ENCODE measurements at places on chromosomes 1 and 21.

GRCh38 chr1:151936653-151937052 is 27.3 kb upstream of the THEM4 start:
- DNase-seq = no peak

DNA sequence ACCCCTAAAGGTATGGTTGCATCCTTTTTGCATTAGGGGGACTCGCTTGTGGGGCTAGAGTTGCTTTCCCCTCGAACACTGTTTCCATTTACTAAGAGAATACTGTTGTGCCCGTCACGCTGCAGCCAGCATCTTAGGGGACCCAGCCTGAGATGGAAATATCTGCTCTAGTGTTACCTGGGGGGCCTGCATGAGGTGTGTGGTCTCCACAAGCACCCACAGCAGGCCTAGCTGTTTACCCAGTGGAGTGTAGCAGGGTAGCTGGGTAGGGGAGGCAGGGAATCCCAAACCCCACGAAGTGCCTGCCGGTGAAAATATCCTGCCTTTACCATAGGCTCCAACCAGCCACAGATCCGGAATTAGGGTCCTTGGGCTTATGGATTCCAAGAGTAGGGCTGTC is 303.6 kb downstream of the PTPRU start:
- DNase-seq = no peak

- DNase-seq = no peak
Observed at GRCh38 chr1:151024540-151025146, 11.7 kb upstream of the BNIPL start.

GRCh38 chr1:235077163-235077540 is 51.5 kb downstream of the TOMM20 start:
- no peak for DNase-seq

DNA sequence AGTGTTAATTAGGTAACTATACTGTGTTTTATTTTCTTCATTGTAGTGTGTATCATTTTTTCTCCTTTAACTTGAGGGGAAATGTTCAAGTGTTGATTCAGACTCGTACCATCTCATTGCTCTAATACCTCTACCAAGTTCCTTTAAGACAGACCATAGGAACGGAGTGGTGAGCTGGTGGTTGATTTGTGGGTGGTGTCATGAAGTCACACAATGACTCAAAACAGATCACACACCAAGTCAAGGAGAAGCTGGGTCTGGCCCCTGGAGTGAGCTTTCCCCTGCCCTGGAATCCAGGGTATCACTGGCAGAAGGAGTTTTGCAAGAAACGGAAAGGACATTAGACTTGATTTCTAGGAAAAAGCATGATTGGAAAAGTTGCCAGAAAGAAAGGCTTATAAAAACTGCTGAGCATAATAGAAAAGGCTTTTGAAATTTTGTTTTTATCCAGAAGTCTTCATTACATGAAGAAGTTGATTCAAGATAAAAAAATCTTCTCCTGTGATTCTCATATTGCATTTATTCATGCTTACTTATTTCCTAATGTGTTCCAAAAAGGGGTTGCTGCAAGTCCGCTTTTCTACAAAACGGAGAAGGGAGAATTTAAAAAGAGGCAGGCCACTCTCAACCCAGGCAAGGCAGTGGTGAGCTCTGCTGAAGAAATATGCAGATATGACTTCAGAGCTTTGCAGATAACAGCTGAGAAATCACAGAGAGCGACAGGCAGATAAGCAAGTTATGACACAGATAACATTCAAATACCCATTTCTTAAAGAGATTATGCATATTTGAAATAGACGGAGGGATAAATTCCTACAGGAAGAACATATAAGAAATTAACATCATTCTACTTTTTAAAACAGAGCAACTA is 79.7 kb downstream of the TBX19 start:
- DNase-seq = no peak

DNA sequence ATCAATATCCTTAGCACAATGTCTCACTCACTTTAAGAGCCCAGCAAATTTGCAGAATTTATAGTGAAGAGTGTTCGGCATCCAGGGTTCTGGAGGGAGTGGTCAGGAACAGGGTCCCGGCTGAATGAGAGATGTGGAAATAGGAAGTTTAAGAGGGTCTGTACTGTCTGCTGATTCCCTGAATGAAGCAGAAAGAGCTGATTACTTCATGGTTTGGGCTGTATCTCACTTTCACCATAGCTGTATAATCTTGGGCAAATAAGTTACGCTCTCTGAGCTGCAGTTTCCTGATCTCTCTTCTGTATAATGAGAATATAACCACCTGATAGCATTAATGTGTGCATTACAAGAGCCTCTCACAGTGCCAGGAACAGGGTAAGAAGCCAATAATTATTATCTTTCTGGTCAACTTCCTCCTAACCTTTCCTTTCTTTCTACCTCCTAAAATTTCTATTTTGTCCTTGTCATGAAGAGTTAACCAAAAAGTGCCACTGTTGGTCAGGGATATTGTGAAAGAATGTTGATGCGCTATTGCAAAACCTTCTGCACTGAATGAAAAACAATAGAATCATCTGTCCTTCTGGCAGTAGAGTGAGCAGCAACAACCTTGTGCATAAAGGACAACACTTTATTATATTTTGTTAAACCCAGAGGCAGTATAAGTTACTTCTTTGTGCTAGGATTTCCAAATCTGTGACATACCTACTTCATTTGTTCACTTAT is 14.7 kb upstream of the PTGFR start:
- DNase-seq = no peak

DNA sequence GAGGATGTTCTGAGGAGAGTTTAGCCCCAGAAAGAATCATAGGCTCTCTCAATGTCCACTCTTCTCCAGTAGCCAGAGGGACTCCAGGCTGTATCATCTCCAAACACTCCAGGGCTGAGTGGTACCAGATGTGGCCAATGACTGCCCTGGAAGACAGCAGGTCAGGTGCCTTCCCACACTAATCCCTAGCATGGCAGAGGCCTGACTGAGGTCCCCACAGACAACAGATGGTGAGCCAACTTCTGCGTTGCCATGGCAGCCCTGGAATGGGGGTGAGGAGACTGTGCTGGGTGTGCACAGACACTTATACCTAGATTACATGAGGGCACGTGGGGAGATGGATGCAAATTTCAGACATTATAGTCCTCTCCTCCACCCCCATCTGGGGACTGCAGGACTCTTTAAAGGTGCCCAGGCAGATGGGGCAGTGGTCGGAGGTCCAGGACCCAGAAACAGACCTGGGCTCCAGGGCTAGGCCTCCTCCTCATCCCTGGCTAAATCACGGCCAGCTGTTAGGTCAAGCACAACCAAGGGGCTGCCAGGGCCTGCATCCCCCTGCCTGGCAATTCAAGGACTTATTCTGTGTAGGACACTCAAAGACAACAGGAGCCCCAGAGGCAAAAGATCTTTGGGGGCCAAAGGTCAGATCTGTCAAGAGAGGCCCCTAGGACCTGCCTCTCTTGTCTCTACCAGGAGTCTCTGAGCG is 42.9 kb downstream of the CAMK2N1 start:
- DNase-seq = no peak

- DNase-seq = no peak
Observed at GRCh38 chr1:8813016-8813763, 4.2 kb downstream of the RERE start.

DNA sequence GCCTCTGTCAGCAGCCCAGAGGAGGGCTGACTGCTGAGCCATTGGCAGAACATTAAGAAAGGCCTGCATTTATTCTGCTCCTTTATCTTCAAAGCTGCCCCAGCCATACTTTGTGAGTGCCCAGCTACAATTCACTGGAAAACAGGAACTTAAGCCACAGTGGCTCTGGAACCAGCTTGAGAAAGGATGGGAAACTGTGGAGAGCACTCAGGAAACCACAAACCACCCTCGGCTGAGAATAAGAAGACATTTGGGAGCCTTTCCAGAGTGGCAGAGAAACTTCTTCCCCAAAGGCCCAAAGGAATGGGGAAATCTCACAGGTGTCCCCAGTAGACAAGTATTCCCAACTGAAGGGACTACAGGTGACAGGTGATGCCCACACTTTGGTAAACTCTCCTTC is 1.8 kb downstream of the LAMB3 start:
- no peak for DNase-seq

DNA sequence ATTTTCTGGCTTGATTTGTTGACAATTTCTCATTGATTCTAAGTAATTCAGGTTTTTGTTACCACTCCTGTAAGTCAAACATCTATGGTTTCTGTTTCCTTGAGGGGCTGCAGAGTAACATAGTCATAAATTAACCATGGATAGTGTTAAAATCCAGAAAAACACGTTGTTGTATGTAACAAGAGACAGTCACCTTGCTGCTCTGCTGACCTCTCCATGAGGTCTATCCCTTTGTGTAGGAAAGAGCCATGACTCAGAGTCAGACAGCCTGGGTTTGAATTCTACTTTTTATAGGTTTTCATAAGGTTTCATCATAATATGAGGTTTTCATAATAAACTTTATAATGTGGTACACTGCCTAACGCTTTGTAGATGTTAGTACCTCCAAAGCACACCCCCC is 27.6 kb upstream of the NBL1 start:
- DNase-seq = no peak

GRCh38 chr1:86714159-86714558 is 9.8 kb downstream of the SH3GLB1 start:
- DNase-seq = no peak

DNA sequence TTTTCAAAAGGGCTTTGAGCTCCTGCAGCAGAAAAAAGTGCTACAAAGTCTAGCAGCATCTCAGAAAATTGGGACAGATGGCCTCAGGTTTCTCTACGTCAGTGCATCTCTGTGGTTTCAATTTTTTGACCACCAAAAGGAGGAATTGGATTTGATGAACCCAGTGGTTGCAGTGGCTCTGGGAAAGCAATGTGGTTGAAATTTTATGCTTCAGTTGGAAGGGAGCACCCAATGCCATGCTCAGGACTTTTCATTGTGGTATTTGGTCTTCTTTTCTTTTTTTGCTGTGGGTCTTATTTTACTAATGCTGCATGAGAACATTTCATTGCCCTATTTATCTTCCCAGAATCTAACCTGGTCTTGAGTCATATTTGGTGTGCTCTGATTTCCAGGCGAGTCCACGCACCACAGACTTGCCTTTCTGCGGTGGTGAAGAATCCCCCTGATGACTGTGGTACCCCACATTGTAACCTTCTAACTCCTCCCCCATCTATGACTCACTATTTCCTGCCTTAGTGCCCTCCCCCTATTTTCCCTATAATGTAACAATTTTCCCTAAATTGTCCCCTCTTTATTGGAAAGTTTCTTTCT is 56.7 kb downstream of the S1PR1 start:
- no peak for DNase-seq

DNA sequence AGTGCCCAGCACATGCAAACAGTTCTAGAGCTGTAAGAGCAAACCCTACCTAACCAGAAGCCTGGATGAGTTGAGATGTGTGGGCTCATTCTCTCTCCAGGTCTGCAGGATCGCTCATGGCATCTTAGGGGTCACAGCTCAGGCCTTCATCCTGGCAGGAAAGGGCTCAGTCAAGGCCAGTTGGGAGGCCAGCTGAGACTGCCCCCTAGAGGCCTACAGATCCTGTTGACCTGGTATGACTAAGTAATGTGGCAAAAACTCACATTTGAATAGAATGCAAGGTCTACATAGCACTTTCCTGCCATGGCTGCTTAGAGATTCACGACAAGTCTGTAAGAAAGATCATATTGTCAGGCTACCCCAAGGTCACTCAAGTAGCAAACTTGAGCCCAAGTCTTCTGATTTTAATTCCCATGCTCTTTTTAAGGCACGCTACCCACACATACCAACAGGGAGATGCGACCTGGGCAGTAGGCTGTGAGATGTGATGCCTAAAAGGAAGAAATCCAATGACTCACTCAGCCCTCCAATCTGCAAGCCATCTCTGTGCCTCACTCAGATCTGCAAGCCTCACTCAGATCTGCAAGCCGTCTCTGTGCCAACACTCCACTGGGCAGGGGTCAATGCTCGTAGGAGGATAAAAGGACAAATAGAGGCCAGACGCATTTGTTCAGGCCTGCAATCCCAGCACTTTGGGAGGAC is 5.1 kb upstream of the CAPN8 start:
- no peak for DNase-seq

GRCh38 chr1:15616373-15617172 is 685 bp upstream of the DDI2 start:
- DNase-seq = no peak

GRCh38 chr1:89939059-89939570 is 55.8 kb upstream of the ZNF326 start:
- no peak for DNase-seq

GRCh38 chr21:36185523-36185922 is 28.9 kb downstream of the DOP1B start:
- DNase-seq = no peak

GRCh38 chr1:26019641-26020315 is 1.8 kb upstream of the EXTL1 start:
- no peak for DNase-seq

- no peak for DNase-seq
Observed at GRCh38 chr1:162823231-162823630, 32.7 kb downstream of the HSD17B7 start.

DNA sequence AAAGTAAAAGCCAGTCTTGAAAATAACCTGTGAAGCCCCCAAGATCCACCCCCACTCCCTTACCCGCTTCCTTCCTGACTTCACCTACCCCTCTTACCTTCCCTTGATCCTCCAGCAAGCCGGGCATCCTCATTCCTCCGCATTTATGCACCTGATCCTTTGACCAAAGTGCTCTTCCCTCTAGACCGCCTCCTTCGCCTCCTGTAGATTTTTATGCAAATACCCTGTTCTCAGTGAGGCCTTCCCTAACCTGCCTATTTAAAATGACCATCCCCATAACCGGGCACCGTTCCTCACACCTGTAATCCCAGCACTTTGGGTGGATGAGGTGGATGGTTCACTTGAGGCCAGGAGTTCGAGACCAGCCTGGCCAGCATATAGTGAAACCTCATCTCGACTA is 1.1 kb upstream of the NENF start:
- no peak for DNase-seq

- peak; percentile 37 for DNase-seq
Observed at GRCh38 chr21:44513389-44514217, 26.4 kb downstream of the KRTAP10-1 start.

DNA sequence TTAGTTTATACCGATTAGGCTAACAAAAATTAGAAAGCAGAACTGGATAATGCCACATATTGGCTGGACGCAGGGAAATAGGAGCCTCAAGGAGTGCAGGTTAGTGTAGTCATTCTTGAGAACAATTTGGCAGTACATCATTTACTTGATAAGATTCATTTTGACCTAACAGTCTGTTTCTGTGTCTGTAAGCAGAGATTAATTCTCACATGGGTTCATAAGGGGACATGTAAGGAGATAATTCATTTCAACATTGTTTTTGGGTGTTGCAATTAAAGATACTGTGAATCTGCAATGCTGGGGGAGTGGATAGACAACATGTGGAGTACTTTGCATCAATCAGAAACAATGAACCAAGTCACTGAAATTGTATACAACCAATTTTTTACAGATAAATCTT is 32.0 kb downstream of the AGO3 start:
- DNase-seq = no peak

DNA sequence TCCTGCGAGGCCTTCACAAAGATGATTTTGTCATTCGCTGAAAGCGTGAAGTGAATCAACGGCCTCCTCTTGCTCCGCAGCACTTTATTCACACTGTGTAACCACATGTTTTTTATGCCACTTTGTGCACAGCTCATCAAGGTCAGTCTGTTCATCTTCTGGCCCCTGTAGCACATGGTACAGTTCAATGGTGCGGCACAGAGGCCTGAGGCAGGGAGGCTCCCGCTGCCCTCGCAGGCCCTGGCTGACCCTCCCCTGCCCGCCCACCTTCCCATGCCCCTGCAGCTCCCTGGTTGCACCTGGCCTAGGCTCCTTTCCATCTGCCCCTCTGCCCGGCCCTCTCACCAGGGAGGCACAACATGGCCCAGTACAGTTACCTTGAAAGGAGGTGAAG is 87.5 kb downstream of the CD247 start:
- no peak for DNase-seq

- no peak for DNase-seq
Observed at GRCh38 chr1:230222678-230223077, 155.6 kb downstream of the GALNT2 start.

Measured in NCI-H1436 treated with DMSO at 0.1 percent for 48 hours (cell line).